IPS DF 19.7 (cell line): ENCODE measurements at places on chromosomes 7 and 10.
A peak's percentile ranks its signal among the peaks of the same experiment; 100 is the strongest.

DNA sequence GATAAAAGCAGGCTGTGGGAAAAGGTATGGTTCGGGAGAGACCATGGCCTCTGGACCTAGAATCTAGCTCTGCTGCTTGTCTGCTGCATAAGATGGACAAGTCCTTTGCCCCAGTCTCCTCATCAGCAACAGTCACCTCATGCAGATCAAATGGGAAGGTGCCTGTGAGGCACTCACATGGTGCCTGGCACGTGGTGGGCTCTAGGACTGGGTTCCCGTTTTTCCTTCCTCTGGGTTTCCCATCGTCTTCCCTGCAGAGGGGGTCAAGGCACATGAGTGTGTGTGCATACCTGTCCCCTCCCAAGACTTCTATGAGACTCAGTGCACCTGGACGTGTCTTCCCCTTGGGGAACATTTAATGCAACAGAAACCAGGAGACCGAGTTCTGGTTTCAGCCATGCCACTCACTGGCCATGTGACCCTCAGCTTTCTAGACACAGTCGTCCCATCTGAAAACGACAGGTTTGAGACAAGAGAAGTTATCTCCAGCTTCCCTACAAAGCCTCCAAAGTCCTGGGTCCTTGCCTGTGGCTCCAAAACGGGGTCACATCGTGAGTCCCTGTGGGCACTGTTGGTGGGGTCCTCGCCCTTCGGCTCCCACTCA lies 95.9 kb upstream of the NPTX2 start:
- no peak for DNase-seq

DNA sequence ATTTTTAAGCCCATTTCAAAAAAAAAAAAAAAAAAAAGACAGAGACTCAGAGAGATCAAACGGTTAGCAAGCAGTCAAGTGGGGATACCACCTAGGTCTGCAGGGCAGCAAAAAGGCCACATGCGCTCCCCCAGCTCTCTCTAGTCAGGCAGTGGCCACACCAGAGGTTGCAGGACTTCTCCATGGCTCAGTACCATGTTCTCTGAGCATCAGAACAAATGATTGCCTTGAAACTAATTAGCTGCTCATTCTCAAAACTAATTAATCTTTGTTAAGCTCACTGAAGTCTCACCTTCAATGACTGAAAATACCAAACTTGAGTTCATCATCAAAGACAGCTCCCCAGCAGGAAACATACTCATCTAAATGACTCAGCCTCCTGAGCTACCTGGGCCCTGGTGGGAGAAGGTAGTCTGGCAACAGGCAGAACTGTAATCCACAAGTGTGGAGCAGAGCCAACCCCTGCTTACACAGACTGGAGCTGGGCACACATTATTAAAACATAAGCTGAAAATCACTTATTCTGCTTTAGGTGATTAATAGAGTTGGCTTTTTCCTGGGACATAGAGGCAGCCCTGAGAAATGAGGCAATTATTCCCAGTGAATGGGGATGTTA lies 319.6 kb downstream of the GRID1 start:
- no peak for DNase-seq

DNA sequence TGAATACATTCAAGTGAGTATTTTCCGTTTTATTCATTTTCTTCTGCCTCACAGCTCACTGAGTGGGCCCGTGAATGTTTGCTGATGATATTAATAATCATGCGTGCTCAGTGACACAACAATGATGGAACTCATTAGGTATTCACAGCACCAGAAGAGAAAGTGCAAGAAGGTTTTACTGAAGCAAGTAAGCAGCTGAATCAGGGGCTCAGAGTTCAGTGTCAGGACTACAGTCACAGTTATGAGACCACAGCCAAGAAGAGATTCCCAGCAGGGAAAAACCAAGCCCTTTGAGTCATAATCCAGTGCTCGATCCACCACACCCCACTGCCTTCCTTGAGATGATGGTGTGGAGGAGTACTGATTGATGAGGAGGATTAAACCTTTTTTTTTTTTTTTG lies 247.4 kb downstream of the KIAA1217 start:
- no peak for DNase-seq

DNA sequence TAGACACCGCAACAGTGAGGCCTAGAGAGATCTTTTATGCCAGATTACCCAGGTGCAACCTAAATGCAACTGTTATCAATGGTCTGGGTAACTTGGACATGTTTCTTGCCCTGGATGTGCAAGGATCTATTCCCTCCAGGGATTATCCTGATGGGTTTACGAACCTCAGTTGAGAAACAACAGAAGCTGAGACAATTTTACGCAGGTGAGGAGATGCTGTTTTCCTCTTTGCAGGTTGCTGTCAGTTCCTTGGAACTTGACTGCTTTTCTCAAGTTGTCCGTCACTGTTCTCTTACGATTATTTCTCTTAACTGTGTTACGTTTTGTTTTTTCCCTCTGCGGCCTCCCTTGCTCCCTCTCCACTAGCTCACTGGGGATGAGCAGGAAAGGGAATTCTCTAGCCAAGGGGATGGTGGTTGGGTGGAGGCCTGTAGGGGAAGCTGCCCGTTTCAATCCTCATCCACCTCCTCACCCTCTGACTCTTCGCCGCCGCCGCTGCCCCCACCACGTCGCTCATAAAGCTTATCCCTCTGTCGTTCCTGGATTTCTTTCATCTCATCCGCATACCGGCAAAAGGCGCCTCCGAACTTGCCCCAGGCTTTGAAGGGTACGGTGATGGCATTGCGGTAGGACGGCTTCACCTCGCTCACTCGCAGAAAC lies 1.2 kb downstream of the PURB start:
- DNase-seq: no peak

DNA sequence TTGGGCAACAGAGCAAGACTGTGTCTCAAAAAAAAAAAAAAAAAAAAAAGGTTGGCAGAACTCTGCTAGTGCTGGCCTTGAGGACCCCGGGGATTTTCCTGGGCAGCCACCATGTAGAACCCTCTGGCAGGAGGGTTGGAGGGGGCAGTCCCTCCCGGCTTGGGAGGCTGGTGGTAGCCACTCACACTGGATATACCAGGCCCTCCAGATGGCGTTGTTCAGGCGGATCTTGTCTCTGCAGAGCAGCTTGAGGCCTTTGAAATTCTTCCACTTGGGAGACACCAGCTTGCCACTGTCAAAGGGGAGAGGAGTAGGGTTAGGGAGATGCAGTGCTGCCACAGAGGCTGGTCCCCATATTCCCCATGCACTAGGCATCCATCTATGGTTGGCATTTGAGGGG lies 8.4 kb downstream of the MLXIPL start:
- no peak for DNase-seq

DNA sequence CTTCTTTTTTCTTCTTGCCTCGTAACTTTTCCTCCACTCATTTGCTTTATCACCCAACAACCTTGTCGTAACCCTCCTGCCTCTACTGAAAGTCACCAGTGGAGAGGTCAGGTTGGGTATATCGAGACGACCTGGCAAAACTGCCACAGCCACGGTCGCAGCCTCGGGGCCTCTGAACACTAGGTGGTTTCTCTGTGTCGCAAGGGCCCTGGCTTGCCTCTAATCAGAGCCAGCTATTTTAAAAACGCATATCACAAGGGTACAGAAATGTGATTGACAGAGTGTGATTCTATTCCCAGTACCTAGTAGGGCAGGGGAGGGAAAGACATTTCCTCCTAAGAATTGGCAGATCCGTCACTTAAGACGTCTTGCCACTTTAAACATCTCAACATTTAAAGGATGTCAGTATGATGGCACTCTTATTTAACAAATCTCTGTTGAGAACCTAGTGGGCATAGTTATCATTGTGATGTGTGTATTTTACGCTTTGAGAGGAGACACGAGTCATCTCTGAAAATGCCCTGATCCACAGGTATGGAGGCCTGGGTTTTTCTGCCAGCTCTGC lies 197.5 kb downstream of the ARHGAP21 start:
- no peak for DNase-seq

DNA sequence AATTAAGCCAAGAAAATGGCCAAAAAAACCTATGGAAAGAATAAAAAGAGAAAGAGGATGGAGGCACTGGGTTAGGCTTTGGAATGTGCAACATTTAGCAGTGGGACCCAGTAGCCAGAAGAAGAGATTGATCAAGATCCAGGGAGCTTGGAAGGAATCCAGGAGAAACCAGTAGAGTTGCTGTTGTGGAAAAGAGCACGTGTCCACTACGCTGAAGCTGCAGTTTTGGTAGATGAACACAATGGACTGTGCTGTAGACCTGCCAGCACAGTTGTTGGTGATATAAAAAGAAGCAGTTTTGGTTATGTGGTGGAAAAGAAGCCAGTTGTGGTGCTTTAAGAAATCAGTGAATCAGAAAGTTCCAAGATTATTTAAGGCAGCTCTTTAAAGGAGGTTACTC lies 802.2 kb upstream of the POM121L12 start:
- DNase-seq: no peak

GRCh38 chr7:43880596-43880995 lies 11.3 kb upstream of the MRPS24 start:
- no peak for DNase-seq

GRCh38 chr10:11017000-11017569 lies 587 bp upstream of the CELF2 start:
- no peak for DNase-seq

GRCh38 chr7:42770114-42770513 lies 141.8 kb downstream of the C7orf25 start:
- DNase-seq: no peak

DNA sequence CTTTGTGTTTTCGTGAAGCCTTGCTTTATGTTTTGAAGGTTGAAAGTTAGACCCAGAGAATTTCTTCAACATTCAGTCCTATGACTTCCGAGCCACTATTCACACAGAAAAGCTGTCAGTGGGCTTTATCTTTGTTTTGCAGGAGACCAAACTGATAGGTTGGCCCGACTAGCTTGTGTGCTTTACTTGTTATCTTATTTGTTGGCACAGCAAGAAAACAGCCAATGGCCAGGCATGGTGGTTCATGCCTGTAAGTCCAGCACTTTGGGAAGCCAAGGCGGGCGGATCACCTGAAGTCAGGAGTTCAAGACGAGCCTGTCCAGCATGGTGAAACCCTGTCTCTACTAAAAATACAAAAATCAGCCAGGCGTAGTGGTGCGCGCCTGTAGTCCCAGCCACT lies 16.0 kb upstream of the GDI2 start:
- DNase-seq: no peak

DNA sequence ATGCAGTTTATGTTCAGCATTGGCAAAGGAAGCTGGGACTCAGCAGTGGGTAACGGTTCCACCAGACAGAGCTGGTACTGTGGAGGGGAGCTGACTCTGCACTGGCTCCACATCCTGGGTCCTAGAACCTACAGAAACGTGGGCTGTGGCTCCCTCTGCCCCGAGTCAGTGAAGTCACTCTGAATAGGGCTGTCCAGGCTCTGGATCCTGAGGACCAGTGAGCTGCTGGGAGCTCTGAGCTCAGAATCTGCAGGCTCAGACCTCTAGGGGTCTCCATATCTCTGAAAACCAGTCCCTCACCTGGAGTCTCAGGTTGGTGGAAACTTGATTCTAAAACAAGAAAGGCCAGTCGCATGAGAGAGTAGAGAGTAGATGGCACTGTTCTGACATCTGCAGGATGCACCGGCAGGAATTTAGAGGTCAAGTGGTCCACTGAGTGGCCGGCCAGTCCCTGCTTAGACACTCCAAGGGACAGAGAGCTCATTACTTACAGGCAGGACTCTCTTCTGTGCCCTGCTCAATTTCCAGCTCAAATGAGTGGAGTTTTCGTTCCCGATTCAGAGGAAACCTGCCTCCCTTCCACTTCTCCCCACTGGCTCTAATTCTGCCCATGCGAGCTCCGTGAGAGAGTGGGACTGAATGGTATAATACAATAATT lies 18.6 kb downstream of the NPFFR1 start:
- DNase-seq: peak; percentile 78

GRCh38 chr7:34675749-34676374 lies 17.8 kb downstream of the NPSR1 start:
- peak; percentile 23 for DNase-seq
